ENCODE measurements at places on chromosomes 4 and X.

GRCh38 chrX:10101269-10101668 is 55.5 kb upstream of the CLCN4 start:
- no peak for DNase-seq

DNA sequence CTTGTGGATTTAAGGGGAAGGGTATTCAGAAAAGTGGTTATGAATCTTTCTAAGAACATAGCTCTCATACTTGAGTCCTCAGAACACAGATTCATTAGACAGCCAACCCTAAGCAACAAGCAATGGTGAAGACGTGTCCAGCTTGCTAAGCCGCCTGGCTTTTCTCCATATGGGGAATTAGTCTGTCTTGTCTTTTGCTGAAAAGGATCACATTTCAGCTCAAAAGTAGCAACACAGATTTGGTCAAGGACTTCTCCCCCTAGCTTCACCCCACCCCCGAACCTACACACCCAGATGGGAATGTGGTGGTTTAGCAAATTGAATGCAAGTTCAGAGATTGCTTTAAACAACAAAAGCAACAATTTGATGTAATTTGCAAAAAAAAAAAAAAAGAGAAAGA is 103.3 kb upstream of the RASGEF1B start:
- DNase-seq = no peak

DNA sequence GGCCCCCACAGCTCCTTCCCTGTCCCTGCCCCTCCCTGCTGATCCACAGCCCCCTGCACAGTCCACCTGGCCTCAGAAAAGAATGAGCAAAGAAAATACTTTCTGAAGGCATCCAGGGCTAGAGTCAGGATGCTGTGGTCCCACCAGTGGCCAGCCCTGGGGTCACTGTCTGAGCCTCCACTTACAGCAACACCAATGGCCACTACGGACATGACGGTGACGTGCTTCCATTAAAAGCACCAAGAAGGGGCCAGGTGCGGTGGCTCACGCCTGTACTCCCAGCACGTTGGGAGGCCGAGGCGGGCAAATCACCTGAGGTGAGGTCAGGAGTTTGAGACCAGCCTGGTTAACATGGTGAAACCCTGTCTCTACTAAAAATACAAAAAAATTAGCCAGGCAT is 4.0 kb downstream of the JAKMIP1 start:
- no peak for DNase-seq

DNA sequence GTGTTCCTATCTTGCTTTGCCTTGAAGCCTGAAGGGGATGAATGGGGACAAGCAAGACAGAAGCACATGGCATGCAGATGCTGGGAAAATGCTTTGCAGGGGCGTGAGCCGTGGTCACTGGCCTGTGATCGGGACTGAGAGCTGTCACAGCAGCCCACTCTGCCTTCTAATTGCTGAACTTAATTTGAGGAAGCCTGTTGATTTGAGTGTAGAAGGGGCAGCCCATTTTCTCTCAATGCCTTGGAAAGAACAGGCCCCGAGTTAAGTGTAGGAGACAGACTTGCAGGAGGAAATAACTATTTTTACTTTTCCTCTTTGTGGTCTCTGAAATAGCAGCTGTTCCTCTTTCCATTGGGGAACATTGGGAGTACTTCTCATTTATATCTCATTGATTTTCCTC is 26.1 kb upstream of the TBC1D1 start:
- DNase-seq = no peak

- DNase-seq = no peak
Observed at GRCh38 chrX:136048446-136048845, 63.2 kb downstream of the SLC9A6 start.

- DNase-seq = no peak
Observed at GRCh38 chr4:179855469-179855868, 2387.7 kb upstream of the TENM3 start.

GRCh38 chrX:10039821-10040793 is 72.9 kb downstream of the CLDN34 start:
- DNase-seq = no peak

DNA sequence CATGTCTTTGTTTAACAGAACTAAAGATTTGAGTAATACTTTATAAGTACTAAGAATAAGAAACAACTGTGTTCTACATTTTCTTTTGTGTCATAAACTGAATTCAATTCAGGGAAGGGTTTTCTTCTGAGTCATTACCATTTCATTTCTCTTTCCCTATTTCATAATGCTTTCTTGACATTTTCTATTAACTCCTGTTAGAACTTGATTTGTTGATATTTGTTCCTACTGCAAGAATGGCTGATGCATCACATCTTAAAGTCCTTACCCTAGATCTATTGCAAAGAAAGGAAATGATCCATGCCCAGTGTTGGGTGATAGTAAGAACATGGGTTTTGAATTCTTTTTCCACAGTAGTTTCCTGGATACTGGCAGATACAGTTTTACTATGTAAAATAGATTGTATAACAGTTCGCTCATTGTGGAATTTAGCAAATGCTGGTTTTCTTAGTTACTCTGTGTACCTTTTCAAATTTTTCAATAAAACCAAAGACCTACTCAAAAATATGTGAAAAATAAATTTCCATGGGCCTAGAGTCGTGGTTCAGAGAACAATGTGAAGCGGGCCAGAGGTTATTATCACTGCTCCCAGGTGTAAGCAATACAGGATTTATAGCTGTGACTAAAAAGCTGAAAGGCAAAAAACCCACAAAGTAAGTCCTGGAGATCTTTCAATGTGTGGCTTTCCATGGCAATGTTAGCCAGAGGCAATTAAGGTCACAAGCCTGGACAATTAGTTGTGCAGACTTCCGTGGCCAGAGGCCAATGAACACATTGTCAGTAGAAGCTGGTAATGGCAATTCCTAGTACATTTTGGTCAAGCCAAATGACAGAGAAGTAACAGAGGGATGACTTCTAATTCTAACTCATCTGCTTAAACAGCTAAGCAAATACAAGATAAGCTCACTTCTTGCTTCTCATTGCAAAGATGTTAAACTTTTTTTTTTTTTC is 127.3 kb upstream of the FAT4 start:
- DNase-seq = peak; percentile 46

- DNase-seq = no peak
Observed at GRCh38 chr4:14262221-14262620, 634.7 kb upstream of the BOD1L1 start.

DNA sequence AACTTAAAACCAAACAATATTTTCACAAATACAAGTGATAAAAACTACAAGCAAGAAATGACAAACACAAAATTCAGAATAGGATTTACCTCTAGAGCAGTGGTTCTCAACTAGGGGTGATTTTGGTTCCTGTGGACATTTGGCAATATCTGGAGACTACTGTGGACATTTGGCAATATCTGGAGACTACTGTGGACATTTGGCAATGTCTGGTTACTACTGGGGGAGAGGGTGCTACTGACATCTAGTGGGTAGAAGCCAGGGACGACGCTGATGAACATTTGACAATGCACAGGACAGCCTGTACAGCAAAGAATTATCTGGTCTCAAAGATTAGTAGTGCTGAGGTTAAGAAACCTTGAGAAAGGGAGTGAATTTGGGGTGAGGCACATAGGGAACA is 169.8 kb downstream of the CLCN4 start:
- DNase-seq = peak; percentile 3

- no peak for DNase-seq
Observed at GRCh38 chr4:1539859-1540600, 133.8 kb upstream of the NKX1-1 start.

DNA sequence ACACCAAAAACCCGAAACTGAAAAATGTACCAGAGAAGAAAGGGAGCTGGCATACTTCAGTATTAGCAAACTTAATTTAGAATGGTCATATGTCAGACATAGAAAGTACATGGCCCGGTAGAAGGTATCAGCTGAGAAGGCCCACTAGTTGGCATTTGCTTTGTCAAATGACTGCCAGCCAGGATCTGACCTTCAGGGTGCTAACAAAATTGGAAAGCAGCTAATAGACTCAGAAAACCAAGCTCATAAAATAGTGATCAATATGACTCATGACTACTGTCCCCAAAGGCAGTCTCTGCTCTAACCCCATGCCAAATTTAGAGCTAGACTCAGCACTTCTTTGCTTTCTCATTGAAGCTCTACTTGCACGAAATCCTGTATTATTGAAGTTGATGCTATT is 342.7 kb downstream of the PDGFC start:
- no peak for DNase-seq

- DNase-seq = no peak
Observed at GRCh38 chrX:152480269-152481212, 29.4 kb upstream of the GABRA3 start.

DNA sequence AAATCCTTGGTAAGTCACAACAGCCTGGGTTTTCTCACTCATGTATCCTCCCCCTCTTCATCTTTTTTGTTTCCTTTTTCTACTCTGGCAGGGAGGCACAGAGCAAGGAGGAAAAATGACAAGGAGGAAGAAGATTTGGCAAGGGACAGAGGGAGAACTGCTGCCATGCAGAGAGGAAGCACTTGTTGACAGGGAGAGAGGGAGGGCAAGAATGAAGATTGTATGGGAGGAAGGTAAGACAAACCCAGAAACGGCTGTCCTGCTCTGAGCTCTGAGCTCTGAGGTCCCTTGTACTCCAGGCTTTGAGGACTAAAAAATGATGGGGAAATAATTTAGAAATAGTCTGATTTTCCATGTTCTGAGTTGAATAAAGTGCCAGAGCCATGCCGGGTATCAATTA is 123.9 kb downstream of the DCHS2 start:
- no peak for DNase-seq

- DNase-seq = no peak
Observed at GRCh38 chr4:150136036-150136435, 57.8 kb downstream of the DCLK2 start.

GRCh38 chr4:95267081-95267480 is 281.7 kb downstream of the UNC5C start:
- no peak for DNase-seq

- peak; percentile 25 for DNase-seq
Observed at GRCh38 chrX:46376246-46376885, 168.9 kb downstream of the ZNF674 start.

DNA sequence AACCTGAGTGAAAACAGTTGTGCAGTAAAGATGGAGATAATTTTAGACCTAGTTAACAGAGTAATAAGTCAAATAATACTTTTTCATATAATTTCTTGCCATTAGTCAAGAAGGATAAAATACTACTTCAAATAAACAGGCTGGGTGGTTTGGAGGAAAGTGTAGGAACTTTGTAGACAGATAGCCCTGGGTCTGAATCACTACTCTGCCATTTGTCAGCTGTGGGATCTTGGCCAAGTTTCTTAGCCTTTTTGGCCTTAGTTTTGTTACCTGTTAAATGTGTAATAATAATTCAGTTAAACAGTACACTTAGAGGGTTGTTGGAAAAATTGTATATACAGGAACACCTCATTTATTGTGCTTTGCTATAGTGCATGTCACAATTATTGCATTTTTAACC is 163.7 kb downstream of the NPNT start:
- DNase-seq = no peak

DNA sequence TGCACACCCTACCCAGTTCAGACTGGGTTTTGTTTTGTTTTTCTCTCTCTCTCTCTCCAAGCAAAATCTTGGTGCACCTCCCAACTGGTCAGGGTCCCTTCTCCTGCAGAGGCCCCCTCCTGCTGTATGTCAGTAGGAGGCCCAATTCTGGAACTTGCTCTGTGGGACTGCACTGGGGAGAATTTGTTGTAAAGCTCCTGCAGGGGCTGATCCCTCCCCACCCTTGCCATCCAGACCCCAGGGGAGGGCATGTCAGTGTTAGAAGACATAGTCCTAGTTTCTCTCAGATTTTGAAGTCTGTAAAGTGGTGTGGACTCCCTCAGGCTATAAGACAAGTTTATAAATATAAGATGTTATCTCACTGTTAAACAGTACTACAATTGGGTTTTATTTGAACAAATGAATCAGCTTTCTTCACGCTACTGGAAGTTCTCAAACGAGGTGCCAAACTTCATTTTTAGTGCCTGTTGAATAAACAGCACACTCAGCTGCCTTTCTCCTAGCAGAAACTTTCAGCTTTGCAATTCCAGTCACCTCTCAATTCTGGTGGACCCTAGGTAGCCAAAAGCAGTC is 88.6 kb upstream of the FRMPD3 start:
- no peak for DNase-seq

DNA sequence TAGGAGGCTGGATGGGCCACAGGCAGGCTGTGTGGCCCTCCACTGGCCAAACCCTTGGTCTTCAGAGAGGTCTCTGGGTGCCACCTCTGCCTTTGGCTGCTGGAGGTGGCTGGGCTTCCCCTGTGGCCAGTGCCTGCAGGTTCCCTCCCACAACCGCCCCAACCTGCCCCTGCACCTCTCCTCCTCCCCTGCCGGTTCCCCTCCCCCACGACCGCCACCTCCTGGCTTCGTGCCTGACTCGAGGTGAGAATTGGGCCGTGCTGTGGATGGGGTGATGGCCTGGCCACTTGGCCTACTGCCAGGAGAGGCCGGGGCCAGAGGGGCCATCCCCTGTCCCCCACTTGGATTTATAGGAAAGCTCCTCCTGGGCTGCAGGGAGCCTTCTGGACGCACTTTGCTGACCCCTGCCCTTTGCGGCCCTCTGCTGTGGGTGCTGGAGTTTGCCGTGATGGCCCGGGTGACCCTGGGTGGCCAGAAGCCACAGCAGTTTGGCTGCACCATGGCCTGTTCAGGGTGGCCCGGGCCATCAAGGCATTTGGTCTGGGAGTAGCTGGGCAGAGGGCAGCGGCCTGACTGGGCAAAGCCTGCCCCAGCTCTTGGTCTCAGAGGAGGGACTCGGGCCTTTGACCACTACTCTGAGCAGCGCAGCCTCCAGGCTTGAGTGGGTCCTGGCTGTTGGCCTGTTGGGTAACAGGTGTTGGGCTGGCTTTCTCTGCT is 3.8 kb downstream of the NAT8L start:
- DNase-seq = no peak

DNA sequence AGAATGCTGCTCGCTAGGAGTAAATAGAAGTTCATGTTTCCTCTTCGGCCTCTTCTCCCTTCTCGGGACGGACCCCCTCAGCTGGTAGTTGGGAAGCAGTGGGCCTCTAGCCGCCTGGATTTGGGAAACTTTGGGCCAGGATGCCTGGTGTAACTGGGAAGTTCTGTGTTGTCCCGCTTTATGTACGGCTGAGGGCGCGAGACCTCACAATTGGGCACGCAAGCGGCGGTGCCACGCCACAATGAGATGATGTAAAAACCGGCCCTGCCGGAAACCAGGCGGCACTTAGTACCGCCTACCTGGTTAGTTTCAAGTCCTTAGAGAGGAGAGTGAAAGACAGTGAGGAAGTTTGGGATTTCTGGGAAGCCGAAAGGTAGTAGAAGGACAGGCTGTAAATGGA is at the start of gene CT83:
Gene CT83 (minus strand): TSS at position 155 of the 400 bp plus-strand sequence. CDS start 120 bp downstream, at position 35.
- DNase-seq = no peak

DNA sequence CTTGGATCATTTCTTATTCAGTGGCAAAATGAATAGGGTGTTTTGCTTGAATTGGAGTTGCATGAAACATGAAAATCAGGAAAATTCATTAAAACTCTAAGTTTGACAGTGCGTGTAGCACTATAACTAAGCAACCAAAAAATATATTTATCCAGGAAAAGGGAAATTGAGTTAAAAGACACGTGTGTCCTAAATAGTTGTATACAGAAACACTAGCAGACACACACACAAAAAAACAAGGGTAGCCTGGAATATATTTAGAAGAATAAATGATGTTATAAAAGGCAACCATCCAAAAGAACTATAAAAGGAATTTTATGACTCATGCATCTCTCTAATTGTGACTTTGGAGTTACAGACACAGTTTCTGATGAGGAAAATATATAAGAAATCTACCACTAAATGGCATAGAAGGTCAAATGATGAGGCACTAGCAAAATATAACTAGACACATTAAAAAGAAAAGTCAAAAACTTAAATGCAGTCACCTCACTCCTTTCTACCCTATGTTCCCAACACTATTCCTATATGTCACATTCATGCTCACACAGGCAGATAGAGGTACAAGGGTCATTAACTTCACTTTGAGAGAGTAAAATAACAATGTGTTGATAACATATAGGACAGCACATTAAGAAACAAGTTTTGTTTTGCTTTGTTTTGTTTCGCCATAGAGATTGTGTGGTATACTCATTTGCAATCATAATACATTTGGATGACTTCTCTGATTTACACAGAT is 793.6 kb upstream of the INTU start:
- DNase-seq = no peak
